Forelimb muscle (tissue), 1 donor: ENCODE measurements at places on chromosomes 16 and 17.

DNA sequence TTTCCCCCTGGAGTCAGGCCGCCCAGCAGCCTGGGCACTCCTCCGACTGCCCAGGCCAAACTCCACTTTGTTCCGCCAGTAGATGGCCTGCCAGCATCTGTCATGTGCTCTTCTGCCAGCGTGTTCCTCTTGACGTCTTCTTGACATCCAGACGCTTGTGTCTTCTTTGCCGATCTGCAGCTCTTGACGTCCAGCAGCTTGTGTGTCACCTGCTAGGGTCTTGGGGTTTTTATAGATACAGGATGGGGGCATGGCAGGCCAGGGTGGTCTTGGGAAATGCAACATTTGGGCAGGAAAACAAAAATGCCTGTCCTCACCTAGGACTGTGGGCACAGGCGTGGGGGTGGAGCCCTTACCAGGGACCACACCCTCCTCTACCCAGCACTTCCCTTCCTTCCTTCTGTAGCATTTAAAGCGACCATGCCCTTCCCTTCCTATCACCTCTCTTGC, 88.7 kb downstream of the BMERB1 start:
- no peak for DNase-seq

- no peak for DNase-seq
Observed at GRCh38 chr17:7858522-7858810, 663 bp downstream of the CYB5D1 start.

DNA sequence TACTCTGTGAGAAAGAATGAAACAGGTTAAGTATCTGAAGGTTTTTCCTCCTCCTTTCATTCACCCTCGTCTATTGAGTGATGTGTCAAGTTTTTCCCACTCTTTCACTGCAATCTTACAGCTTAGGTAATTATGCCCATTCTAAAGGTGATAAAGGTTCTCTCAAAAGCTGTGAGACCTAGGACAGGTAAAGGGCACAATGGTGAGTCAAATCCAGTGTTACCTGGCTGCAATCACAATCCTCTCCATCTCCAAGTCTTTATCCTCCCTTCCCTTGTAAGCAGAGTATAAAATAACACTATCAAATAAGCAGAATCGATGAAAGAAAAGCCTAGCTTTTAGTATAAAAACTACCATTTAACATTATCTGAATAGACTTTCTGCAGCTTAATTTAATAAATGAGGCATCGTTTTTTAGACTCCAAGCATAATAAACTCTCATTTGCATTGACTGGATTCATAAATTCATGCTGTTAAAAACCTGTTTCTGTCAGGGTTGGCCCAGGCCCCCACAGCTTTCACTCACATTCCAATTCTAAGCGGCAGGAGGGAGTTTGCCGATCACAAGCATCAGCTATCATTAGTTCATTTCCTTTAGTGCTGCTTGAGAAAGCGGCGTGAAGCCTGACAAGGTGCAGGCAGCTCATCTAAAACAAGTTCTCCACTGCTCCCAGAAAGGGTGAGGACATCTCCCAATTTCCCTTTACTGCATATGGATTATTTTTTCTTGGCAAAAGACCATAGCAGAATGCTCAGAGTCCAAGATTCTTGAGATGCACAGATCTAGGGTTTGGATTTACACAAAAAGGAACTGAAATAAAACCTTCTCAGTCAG, 67.8 kb downstream of the CDH8 start:
- DNase-seq, result no peak

DNA sequence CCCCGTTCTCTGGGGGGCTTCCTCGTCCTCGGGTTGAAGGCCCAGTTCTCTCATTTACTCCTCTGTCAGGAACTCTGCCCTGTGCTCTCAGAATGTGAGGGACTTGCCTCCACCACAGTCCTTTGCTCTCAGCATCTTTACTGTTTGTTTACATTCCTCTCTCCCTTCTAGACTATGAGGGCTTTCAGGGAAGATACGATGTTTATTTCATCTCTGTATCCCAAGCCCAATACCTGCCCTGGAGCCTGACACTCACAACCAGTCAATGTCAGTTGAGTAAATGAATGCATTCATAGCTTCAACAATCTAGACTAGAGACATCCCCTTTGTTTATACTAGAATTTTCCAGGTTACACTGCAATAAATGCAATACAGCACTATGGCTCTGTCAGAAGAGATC, 409.6 kb upstream of the CDH11 start:
- DNase-seq, result no peak

DNA sequence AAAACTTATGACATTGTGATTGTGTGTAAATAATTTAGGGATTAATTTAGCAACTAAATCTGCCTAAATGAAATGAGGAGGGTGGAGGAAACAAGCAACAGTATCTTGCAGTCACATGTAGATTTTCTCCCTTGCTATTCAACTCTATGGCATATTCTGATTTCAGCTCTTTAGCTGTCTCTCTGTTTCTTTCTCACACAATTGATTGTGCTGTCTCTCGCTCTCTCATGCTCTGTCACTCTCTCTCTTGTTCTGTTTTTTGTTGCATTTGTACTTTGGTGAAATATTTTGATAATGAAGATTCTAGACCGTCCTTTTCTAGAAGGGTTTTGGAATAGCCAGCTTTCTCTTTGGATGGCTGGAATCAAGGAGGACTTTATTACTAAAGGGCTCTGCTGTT, 70.6 kb downstream of the BCAS3 start:
- no peak for DNase-seq

GRCh38 chr16:53198933-53199332, 144.1 kb downstream of the CHD9 start:
- no peak for DNase-seq

GRCh38 chr17:19262650-19263631, 25.8 kb downstream of the EPN2 start:
- no peak for DNase-seq

DNA sequence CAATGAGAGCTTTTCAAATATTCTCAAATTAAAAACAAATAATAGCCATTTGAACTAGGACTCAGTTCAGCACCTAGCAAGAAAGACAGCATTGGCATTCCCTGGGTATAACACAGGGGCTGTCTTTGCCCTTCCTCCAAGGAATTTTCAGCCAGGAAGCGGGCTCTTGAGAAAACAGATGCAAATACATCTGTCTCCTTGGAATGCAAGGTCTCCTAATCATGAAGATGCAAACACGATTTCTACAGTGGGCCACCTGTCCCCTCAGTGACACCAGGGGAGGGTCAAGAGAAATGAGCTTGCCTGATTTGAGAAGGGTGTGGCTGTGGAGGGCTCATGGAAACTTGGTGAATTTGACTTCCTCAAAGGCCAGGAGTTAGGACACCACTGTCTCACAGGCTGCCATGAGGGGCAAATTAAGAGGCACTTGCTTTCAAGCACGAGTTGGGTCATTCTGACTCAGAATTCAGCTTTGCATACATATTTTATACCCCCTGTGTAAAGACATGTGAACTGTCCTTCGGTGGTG, 24.5 kb upstream of the SUPT4H1 start:
- no peak for DNase-seq

DNA sequence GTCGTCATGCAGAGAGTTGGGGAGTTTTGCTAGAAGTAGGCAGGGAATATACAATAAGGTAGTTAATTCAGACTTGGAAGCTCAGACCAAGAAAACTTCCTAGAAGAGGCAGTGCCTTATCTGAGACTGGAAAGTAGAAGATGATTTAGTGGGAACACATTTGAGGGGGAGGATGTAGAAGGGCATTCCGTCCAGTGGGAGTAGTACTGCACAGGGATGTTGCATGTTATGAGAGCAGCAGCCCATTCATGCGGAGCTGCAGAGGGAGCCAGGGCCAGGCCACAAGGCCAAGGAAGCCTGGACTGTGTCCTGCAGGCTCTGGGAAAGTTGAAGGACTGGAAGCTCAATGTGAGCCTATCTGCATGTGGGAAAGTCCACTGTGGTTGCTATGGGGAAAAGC, 344.5 kb upstream of the EEF2KMT start:
- no peak for DNase-seq

DNA sequence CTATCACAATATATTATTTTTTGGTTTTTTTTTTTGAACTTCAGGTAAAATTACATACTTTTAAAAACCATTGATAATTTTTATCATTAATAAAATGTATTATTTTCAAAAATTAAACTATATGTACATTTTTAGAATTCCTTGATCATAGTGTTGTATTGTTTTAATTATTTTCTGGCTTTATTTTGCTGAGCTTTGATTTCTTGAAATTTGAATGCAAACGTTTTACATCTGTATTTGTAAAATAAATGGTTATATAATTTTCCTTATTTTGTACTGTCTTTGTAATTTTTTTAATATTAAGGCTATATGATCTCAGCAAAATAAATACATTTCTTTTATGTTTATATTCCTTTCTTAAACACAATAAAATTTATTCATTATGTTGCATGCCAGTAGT, 125.6 kb downstream of the KIF2B start:
- DNase-seq, result no peak

- DNase-seq, result no peak
Observed at GRCh38 chr16:28309811-28310311, 17.5 kb downstream of the SBK1 start.

- no peak for DNase-seq
Observed at GRCh38 chr17:6583411-6583810, 27.1 kb upstream of the PITPNM3 start.

DNA sequence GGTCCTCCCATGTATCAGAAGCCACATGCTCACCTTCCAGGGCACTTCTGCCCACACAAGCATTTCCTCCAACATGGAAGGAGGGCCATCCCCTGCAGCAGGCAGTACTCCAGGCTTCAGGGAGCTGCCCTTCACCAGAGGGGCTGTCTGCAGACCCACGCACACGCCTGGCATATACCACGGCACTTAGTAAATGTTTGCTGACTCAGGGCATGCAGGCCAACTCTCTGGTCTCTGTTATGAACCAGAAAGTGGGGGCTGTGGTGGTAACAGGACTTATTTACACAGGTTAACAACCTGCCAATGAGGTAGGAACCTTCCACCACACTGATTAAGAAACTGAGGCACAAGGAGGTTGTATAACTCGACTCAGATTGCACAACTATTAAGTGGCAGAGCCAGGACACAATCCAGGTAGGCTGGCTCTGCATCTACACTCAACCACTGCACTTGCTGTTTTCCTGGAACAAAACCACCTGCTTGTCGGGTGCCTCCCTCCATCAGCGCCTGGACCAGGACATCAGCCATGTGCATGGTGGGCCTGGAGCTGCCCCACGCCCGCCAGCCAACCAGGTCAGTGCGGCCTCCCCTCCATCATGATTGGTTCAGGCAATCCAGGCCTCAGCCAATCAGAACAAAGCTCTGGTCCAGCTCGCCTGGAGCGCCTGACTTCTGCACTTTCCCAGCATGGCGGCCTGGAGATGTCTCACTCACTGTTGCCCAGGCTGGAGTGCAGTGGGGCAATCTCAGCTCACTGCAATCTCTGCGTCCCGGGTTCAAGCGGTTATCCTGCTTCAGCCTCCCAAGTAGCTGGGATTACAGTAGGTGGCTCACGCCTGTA, 19.2 kb downstream of the ACTG1 start:
- no peak for DNase-seq

DNA sequence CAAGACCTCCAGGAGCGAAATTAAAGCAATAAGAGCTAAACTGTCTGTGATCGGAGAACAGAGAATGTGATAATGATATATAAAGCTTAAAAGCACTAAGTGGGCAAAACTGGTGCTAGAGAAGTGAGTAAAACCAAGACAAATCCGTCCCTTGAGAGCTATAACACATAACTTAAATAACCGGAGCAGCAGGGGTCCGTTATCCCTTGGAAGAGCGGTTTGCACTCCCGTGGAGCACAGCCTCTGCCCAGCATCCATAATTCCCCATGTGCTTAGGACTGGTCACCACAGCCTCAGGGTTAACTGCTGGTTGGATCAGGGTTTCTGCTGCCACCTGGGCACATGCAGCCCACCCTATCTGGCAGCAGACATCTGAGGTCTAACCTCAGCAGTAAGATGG, 489.0 kb downstream of the NPIPA7 start:
- no peak for DNase-seq

DNA sequence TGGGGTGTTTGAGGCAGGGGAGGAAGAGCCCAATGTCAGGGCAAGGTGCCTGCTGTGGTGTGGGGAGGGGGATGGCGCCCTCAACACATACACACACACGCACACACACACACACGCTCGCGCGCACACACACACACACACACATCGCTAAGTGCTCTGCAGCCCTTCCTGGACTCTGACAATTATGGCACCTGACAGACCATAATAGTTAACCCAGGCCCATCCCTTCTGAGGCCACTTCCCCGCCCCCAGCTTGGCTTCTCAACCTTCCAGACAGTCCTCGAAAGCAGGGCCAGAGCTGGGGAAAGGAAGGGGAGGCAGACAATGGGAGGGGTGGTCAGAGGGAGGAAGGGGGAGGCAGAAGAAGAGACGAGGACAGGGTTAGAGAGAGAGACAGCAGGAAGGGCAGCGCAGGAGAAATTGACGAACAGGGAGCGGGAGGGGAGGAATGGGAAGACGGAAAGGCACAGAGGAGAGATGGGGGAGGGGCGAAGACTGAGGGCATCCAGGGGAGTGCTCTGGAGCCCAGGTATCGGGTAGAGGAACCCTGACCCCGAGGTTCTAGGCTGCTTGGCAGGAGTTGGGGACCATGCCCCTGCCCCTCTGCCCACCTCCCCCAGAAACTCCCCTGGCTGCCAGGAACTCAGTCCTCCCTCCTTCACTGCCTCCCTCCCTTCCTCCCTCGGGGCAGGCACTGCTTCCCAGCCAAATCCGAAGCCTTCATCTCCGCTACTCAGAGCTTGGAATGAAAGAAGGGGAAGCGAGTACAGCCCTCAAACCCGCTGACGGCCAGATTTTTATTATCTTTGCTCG, 4.0 kb downstream of the SRCIN1 start:
- DNase-seq, result no peak

DNA sequence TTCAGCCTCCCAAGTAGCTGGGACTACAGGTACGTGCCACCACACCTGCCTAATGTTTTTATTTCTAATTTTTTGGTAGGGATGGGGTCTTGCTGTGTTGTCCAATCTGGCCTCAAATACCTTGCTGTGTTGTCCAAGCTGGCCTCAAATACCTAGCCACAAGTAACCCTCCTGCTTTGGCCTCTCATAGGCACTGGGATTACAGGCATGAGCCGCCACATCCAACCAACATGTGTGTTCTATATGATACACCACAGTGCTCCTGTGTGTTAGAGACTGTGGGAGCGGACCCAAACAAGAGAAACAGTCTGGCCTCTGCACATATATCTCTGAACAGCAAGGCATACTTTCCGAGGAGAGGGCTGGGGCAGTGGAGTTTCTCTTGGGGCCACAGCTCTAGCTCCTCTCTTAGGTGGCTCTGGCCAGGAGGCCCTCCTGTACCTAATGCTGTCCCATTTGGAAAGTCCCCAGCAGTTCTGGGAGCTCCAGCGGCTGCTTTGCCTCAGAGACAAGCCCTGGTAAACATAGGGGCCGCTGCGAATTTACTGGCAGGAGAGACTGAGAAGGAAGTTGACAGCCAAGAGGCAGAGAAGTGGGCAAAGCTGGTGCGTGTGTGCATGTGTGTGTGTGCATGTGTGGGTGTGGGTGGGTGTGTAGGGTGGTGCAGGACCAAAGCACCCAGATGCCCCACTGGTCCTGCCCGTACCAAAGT, 95.0 kb downstream of the RAB11FIP4 start:
- no peak for DNase-seq

DNA sequence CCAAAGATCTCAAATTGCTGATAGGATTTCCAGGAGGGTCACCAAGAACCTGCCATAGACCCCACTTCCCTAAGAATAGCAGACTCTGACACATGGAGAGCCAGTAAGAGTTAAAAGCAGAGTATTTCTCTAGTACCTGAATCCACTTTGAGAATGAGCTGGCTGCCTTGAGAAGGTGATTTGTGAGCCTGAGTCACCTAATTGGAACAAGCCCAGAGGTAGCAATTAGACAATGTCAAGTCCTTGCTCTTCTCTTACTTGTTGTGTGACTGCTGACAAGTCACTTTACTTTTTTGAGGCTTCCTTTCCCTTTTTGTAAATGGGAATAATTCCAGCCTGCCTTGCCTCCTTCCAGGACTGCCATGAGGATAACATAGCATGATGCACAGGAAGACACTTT, 76.1 kb upstream of the ASIC2 start:
- no peak for DNase-seq

- DNase-seq, result no peak
Observed at GRCh38 chr16:75064403-75065148, 52.0 kb downstream of the LDHD start.
